GM13977 (cell line): ENCODE measurements at places on chromosomes 11 and 22.

DNA sequence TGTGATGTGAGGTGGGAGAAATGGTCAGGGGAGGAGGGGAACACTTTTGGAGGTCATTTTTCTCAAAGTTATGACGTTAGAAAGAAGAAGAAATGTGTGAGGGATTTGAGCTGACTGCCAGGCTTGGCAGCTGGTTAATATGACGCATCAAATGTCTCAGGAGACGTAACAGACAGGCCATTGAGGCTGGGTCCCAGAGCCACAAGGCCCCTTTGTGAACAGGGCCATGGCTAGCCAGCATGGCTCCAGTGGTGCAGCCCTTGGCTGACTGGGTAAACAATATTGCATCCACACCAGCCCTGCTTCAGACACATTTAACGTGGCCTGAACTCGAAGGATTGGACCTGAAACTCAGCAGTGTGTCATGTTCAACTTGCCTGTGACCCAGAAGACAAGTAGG is 34.3 kb downstream of the AMOTL1 start:
- DNase-seq: no peak

- DNase-seq: no peak
Observed at GRCh38 chr11:12245091-12245490, 132.3 kb upstream of the PARVA start.

- DNase-seq: no peak
Observed at GRCh38 chr11:30000986-30001750, 15.7 kb downstream of the KCNA4 start.

DNA sequence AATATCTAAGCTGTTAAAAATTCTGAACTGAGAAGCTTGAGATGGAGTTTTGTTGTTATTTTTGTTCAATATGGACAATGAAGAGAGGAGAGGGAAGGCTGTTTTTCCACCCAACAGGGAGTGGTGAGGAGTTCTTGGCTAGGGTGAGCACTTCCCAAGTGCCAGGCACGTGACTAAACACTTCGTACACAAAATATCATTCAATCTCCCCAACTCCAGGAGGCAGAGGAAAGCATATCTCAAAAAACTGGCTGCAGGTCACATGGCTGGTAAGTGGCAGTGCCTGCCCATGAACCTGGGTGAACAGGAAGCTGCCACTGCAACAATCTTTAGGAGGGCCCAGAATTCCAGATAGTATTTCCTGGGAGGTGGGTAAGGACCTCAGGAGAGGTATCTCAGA is 11.6 kb downstream of the ELF5 start:
- no peak for DNase-seq

- no peak for DNase-seq
Observed at GRCh38 chr22:26852176-26852575, 194.8 kb downstream of the MIAT start.
